Suppressor macrophage treated with lipopolysaccharide for 1 hour (primary cell): ENCODE measurements at places on chromosomes 2 and 18.
A peak's percentile ranks its signal among the peaks of the same experiment; 100 is the strongest.

DNA sequence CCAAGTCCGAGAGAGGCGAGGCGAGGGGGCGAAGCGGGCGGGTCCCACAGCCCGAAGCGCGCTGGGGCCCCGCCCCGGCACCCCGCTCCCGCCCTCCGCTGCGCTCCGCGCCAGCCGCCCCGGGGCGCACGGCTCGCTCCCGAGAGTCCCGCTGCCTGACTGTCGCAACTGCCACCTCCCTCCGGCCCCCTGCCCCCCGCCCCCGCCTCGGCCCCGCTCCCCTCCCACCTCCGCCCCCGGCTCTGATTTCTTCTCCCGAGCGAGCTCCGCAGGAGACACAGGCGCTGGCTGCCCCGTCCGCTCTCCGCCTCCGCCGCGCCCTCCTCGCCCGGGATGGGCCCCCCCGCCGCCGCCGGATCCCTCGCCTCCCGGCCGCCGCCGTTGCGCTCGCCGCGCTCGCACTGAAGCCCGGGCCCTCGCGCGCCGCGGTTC lies at the start of gene WNT6:
WNT6 (plus strand) TSS at position 250 of the 432 bp plus-strand sequence. CDS start 233 bp downstream, outside the sequence.
- peak; percentile 53 for DNase-seq

GRCh38 chr18:72555968-72556367 lies 11.8 kb upstream of the CBLN2 start:
- no peak for DNase-seq

DNA sequence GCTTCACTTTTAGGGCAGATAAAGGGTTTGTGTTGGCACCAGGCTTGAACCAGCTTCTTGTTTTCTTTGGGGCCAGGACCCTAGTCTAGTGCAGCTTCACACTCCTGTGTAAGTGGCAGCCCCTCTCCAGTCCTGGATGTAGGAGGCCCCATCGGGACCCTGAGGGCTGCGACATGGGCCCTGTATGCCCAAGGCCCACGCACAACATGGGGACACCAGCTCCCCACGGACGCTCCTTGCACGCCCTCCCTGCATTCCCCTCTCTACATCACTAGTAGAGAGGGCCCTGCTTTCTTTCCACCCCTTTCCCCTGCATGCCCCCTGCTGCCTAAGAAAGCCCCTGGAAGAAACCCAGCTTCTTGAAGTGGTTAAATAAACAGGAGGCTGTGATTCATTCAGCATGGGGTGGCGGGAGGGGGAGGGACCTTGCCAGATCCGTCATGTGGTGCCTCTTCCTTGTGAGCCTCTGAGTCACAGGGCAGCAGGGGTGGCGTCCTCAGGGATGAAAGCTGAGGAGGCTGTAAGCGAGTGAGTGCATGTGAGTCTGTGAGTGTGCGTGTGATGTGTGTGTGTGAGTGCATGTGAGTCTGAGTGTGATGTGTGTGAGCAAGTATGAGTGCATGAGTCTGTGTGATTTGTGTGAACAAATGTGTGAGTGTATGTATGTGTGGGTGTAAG lies 42.5 kb downstream of the COPS8 start:
- peak; percentile 92 for DNase-seq

- DNase-seq = no peak
Observed at GRCh38 chr2:169165791-169166190, 96.4 kb downstream of the DHRS9 start.

DNA sequence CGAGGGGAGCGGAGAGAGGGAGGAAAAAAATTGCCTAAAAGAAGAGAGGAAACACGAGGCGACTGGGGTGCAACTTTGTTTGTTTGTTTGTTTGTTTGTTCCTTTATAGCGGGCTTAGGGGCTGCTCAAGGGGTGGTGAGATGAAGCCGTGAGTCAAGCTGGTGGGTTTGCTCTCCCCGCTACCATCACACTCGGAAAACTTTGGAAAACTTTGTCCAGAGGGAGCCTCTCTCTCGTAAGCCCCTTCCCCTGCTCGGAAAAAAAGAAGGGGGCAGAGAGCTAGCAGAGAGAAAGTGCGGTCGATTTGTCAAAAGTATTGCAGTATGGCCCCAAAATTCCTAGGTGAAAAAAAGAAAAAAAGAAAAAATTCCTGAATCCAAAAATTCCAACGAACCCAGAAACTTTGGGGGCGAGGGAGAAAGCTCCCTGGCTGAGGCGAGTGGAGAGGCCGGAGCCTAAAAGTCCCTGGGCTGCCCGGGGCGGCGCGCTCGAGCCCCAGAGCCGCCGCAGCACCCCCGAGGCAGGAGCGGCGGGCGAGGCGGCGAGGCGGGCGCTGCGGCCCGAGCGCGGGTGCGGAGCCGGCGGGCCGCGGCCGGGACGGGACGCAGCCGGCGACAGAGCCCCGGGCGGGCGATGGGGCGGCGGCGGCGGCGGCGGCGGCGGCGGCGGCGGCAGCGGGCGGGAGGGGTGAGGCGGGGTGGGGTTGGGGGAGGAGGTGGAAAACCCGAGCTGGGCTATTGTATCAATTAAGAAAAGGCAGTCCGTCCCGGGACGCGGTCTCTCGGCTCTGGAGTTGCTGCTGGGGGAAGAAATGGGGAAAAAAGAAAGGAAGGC lies 558 bp upstream of the CYP26B1 start:
- no peak for DNase-seq

GRCh38 chr2:23574919-23575654 lies 190.1 kb downstream of the KLHL29 start:
- no peak for DNase-seq

DNA sequence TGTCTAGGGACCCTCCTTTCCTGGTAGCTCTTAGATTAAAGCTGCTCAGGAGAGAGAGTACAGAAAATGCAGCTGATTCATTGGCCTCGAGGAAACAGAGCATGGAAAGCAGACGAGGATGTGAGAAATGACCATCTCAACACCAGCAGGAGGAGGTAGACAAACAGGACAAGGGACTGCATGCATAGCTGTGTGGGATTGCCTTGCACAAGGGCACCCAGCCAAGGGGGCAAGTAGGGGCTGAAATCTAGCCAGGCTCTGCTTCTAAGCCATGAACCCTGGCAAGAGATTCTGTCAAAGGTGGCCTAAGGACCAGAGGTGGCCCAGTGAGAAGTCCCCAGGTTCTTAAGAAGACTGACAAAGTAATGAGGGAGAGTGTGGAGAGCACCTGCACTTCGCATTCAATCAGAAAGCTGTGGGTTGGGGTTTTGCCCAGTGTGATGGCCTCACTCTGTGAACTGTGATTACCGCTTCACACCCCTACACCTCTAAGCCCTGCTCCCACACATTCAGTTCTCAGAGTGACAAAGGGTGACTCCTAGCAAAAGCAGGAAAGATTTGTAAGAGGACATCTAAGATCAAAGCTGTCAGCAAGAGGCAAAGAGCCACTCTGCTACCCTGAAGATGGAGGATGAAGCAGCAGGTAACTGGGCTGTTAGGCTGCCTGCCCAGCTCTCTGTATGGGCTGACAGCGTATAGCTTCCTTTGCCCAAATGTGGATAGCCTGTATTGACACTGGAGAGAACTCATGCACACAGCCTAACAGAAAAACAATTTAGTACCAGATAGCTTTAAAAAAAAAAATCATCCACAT lies 151.3 kb upstream of the PELI1 start:
- DNase-seq = no peak

GRCh38 chr18:78974115-78974761 lies 5.4 kb upstream of the SALL3 start:
- DNase-seq = no peak

DNA sequence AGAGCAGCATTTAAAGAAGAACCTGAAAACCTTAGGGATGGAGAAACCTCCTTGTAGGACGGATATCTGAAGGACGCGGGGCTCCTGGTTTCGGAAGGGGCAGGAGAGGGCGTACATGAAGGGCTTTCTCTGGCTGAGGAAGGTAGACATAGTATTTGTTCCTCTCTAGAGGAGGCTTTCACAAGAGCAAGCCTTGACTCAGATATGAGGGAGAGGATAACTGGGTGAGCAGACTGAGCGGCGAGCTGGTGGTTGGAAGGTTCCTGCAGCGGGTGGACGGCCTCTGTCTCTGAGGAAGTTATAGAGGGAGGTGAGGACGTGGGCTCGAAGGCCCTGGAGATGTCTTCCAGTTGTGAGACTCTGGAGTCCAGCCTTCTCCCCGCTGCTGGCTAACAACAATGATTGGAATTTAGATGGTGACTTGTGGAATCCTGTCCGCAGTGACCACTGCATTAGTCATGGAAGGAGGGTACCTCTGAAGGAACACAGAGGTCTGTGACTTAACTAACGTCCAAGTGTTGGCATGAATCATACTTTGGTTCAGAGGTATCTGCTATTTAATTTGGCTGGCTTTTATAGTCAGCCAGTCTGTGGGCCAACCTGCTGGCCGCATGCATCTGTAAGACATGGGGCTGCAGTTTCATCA lies 80.9 kb downstream of the ASAP2 start:
- peak; percentile 52 for DNase-seq

- DNase-seq = no peak
Observed at GRCh38 chr2:69645921-69646320, 2.4 kb upstream of the AAK1 start.

GRCh38 chr18:26930630-26931029 lies 65.1 kb upstream of the AQP4 start:
- DNase-seq = no peak

DNA sequence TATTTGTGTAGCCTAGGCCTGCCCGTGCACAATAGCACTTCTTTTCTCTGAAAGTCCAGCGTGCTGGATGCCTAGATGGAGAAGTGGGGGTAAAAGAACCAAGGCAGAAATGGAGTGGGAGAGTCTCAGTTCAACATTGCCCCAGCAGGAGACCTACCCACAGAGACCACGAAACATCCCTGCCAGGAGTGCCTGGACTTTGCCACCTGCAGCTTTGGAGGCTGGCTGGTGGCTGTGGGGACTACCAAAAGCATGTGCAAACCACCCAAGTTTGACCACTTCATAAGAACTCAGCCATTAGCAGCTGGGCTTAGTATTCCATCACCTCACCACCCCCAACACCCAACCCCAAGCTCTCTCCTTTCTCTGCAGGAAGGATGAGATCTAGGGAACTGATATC lies 416.9 kb upstream of the ID2 start:
- no peak for DNase-seq

GRCh38 chr2:134778372-134778771 lies 59.6 kb upstream of the TMEM163 start:
- no peak for DNase-seq

DNA sequence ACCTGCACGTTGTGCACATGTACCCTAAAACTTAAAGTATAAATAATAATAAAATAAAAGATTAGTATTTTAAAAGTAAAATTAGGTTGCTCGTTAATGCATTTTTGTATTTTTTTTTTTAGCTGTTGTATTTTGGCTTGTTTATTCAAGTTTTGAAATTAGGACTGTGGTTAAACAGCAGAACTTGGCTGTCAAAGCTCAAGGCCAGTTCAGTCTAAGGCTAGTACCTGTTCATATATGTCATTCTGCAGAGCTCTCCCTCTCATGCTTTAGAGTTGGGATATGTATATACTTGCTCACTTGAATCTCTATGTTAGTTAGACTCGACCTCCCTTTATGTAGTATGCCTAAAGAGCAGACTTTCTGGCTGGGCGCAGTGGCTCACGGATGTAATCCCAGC lies 32.7 kb downstream of the MOB4 start:
- no peak for DNase-seq

GRCh38 chr18:26074246-26074645 lies 16.2 kb downstream of the SS18 start:
- no peak for DNase-seq

- DNase-seq = no peak
Observed at GRCh38 chr2:95329401-95329800, 32.3 kb downstream of the KCNIP3 start.

DNA sequence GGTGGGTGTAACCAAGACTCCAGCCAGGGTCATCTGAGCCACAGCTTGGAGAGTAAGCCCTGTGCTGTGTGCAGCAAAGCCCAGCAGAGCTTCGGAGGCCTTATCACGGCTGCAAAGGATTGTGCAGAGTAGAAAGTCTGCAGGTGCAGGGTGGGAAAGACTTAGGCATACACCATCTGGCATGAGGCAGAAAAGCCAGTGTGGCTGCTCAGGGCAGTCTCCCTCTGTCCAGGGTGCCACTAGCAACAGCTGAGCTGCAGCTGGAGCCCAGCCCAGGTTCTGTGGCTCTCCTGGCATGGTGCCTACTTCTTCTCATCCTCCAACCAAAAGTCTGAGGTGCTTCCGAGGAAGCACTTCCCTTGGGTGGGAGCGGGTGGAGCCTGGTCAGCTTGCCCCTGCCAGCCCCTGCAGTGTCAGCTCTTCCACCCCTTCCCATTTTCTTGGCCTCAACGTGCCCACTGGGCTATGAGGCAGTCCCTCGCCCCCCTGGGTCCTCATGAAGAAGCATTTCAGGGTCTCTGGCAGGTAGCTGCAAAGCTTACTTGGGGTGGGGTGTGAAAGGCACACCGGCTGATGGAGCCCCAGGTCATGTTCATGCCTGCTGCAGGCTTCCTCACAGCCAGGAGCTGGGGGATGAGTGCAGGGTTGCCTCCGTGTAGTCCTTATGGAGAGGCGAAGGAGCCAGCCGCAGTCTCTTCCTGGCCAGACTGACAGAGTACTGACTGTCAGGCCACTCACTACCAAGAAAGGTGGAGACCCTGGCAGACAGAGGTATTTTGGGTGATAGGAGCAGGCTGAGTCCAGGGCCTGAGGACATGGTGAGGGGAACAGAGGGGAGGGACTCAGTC lies 4.8 kb downstream of the AMER3 start:
- DNase-seq = no peak

DNA sequence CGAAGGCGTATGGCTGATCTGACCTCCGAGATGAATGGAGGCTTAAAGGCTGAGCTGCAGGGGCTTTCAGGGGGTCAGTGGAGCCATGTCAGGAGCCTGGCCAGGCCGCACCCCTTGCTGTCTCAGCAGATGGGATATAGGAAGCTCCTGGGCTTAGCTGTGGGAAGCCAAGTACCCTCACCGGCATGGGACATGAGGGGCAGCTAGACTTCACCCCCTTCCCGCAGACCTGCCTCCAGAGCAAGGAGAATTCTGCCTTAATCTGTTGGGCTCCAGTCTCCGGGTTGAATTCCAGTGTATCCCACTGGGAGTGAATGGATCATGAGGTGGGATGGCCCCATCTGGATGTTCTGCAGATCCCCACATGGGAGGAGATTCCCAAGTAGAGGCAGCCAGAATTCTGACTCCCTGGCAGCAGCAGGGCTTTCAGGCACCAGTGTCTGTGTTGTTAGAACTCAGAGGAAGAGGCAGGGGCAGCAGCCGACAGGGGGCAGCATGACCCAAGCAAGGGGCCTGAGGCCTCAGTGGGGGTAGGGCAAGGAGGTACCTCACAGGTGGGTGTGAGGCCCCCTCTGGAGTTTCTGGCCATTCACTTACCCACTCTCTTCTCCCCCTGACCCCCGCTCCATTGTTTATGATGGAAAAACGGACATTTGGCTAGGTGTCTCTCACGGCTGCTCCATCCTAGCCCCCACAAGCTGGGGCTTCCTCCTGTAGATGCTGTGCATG lies 19.1 kb downstream of the CAPG start:
- DNase-seq = peak; percentile 79

DNA sequence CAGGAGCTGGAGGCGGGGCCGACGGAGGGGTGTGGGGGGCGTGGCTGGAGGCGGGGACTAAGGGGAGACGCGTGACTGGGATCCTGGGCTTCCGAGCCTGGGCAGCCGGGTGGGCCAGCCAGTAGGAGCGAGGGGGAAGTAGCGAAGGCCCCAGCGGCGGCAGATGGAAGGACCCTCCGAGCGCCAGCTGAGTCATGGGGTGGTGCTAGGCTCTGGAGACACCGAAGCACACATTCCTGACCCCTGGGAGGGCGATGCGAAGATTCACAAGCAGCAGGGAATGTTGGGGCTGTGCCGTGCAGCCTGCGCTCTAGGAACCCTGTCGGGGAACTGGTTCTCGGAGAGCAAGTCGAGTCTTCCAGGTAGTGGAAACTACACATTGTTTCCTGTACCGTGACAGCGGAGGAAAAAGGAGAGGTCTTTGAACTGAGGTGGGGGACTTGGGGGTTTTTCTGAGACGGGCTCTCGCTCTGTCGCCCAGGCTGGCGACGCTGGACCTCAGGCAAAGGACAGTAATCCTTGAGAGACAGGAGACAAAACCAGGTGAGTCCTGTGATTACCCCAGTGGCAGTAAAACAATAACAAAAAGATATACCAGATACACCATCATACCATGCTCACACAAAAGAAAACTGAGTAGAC lies 650 bp upstream of the AFG3L2 start:
- DNase-seq = no peak
